Activated CD4-positive, alpha-beta T cell treated with anti-CD3 and anti-CD28 coated beads for 1 hour (primary cell): ENCODE measurements at places on chromosomes 4 and X.

- DNase-seq, result no peak
These were observed 37.8 kb downstream of the ACSL1 start for GRCh38 chr4:184787766-184788503.

DNA sequence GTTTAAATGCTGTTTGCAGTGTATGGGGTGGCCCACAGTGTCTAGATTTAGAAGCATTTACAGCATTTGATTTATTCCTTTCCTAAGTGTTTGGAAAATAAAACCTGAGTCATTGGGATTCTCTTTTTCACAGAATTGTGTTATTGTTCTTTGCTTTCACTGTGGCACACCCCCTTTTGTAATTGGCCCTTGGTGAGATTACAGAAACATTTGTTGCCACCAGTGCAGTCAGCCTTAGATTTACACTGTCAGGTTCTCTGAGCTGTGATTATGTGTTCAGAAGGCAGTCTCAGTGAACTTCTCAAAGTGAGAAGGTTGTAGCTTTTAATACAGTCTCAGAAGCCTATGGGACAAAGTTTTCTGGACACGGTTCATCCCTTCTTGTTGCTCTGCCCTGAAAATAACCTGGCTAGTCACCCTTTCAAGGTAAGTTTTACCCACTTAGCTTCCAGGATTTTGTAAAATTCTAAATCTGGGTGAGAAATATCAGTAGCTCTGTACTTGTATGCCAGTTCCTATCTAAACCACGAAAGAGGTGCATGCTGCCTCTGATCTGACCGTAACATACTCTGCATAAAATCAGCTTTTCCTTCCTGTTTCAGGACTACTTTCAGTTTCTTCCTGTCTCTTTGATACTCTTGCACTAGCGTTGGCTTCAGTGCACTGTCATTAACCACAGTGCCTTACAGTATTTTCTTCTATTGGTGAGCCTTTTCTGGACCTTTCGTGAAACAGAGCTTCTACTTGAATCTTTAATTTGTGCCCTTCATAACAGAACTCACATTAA is 12.6 kb downstream of the RUFY3 start:
- DNase-seq, result no peak

GRCh38 chr4:1210971-1211370 is 38.0 kb downstream of the CTBP1 start:
- DNase-seq, result no peak

GRCh38 chrX:107360788-107361360 is 88.6 kb upstream of the FRMPD3 start:
- DNase-seq, result no peak

DNA sequence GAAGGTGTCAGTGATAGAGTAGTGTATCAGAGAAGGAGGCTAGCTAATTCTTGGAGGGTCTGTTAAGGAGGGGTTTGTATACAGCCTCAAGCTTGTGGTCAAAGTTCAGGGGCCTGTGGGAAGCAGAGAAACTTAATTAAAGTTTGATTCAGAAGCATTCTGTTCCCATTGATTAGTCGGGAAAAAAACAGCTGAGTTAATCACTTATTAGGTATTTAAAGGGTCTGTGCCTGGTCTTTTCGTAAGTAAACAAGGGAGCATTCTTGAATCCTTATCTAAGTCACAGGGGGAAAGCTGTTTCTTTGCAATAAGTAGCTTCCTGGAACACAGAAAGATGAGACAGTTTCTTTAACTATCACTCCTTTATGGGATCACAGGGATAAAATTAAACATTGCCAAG is 492.1 kb downstream of the PCDH10 start:
- DNase-seq, result no peak

DNA sequence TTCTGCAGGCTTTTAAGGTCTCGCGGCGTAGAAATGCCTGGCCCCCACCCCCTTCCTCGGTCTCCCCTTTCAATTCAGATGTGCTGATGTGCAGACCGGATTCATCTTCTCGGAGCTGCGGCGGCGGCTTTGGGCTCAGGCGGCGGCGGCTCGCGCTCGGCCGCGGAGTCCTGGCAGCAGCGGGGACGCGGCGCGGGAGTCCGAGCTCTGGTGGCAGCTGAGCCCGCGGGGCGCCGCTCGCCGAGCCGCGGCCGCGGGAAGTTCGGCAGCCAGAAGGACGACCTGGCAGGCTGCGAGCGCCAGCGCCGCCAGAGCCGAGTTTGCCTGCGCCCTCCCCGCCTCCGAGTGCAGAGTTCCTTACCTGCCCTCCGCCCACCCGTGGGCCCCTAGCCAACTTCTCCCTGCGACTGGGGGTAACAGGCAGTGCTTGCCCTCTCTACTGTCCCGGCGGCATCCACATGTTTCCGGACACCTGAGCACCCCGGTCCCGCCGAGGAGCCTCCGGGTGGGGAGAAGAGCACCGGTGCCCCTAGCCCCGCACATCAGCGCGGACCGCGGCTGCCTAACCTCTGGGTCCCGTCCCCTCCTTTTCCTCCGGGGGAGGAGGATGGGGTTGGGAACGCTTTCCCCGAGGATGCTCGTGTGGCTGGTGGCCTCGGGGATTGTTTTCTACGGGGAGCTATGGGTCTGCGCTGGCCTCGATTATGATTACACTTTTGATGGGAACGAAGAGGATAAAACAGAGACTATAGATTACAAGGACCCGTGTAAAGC is 448 bp downstream of the TLL1 start:
- no peak for DNase-seq

- DNase-seq, result no peak
These were observed 2.4 kb upstream of the SETD7 start for GRCh38 chr4:139558235-139559088.

- DNase-seq, result no peak
These were observed 75.6 kb downstream of the STK32B start for GRCh38 chr4:5126857-5127256.

GRCh38 chrX:360496-361150 is 26.1 kb downstream of the PPP2R3B start:
- no peak for DNase-seq

- DNase-seq, result no peak
These were observed 73.1 kb downstream of the MAMLD1 start for GRCh38 chrX:150436195-150436594.

GRCh38 chr4:118950929-118951570 is 62.4 kb downstream of the SYNPO2 start:
- no peak for DNase-seq

DNA sequence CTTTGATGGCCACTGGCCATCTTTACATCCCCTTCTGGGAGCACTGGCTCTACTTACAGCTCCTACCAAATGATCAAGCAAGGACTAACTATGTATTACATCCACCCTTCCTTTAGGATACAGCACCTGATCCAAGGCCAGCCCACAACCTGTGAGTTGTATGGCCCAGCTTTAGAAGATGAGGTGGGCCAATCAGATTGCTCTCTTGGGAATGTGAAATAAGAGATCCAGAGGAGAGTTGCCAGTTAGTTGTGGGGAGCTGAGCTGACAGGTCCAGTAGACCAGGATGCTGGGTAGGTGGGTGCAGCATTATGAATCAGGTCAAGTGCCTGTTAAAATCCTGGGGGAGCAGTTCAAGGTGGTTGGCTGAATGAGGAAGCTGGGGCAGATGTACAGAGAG is 111.5 kb downstream of the GNL3L start:
- no peak for DNase-seq

DNA sequence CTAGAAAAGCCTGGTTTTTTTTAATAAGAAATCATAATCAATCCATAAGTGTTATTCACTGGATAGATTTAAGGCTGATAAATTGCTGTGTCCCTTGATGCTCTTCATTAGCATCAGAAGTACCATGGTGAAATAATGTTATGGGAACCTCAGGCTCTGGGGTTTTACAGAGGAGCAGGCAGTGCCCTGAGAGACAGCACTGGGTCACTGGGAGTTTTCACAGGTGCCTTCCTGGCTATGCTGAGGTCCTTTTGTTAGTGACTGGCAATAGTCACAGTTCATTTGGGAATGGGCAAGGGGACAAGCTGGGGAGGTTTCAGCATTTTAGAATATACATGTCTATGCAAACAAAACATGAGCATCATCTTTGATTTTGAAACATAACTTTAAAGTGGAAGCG is 38.6 kb downstream of the ANK2 start:
- no peak for DNase-seq
